ENCODE measurements at places on chromosomes 7 and 10. TPM values are rescaled to one million over a fixed set of nuclear protein-coding genes. Genes with fewer than 3 reads are reported as not detected.

Gene SAMD9
- total RNA-seq, result 11.1 TPM

Gene NCF1
- total RNA-seq, result not detected

Gene NPC1L1
- total RNA-seq, result not detected

Gene ZNF273
- total RNA-seq, result 3.6 TPM

Gene ALKBH4
- 13.1 TPM for total RNA-seq

Gene GNAT3
- total RNA-seq, result not detected

Gene ZPBP
- total RNA-seq, result not detected

Gene MMP21
- total RNA-seq, result 0.33 TPM

Gene KLLN
- 0.33 TPM for total RNA-seq

Gene UBE3C
- total RNA-seq, result 130 TPM

Gene PLXNA4
- total RNA-seq, result 33.2 TPM

Gene FEZF1
- total RNA-seq, result not detected

Gene TNKS2
- 43.1 TPM for total RNA-seq

Gene TRPV5
- 0.10 TPM for total RNA-seq

Gene SPDYE1
- not detected for total RNA-seq

Gene OR2A5
- not detected for total RNA-seq

Gene BMPR1A
- 0.65 TPM for total RNA-seq

Gene SOSTDC1
- total RNA-seq, result not detected

Gene GJD4
- total RNA-seq, result not detected

Gene HDAC9
- 14.7 TPM for total RNA-seq

Gene CLDN4
- under 0.01 TPM for total RNA-seq

Gene FRAT1
- total RNA-seq, result 2.3 TPM

Gene MSS51
- total RNA-seq, result 1.6 TPM

Gene NFKB2
- total RNA-seq, result 27.1 TPM

Gene SPDYE2
- not detected for total RNA-seq

Gene CFTR
- total RNA-seq, result not detected

Gene NANOS1
- total RNA-seq, result 0.48 TPM

Gene TRIP6
- total RNA-seq, result 92.8 TPM

Gene NACAD
- 0.76 TPM for total RNA-seq

Gene CYP3A4
- not detected for total RNA-seq

Gene NUTM2A
- 0.48 TPM for total RNA-seq

Gene PTPRN2
- total RNA-seq, result 1.4 TPM

Gene VPS41
- 40.8 TPM for total RNA-seq

Gene GIMAP2
- 39.2 TPM for total RNA-seq

Gene PALD1
- total RNA-seq, result 130 TPM

Gene MSMB
- not detected for total RNA-seq

Gene PRSS2
- total RNA-seq, result 0.98 TPM

Gene C10orf53
- not detected for total RNA-seq

Gene ANKRD2
- 1.1 TPM for total RNA-seq

Gene CALY
- total RNA-seq, result not detected

Gene CYP2C9
- total RNA-seq, result not detected

Gene CHST15
- total RNA-seq, result 71.8 TPM

Gene MCU
- total RNA-seq, result 32.7 TPM

Gene ENTPD1
- 40.5 TPM for total RNA-seq
